Mesendoderm (in vitro differentiated cells): ENCODE measurements at places on chromosomes 2 and 18.

DNA sequence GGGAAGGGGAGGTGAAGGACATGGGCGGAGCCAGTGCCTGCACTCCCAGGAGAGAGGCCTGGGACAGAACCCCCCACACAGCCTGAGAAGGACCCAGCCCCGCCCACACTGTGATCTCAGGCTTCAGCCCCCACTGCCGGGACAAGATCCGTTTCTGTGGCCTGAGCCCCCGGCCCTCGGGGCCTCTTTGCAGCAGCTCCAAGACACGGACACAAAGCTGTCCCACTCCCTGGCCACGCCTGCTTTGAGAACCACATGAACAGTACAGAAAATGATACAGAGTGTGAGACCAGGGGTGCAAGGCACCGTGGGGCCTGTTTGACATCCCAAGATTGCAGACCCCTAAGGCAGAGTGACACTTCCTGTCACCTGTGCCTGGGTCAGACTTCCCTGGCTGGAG lies 74.5 kb downstream of the TWIST2 start:
- no peak for DNase-seq

GRCh38 chr18:75625966-75626365 lies 198.5 kb upstream of the SMIM21 start:
- DNase-seq, result no peak

- DNase-seq, result peak; percentile 73
These were observed 222.4 kb downstream of the WDR7 start for GRCh38 chr18:56873441-56874140.

DNA sequence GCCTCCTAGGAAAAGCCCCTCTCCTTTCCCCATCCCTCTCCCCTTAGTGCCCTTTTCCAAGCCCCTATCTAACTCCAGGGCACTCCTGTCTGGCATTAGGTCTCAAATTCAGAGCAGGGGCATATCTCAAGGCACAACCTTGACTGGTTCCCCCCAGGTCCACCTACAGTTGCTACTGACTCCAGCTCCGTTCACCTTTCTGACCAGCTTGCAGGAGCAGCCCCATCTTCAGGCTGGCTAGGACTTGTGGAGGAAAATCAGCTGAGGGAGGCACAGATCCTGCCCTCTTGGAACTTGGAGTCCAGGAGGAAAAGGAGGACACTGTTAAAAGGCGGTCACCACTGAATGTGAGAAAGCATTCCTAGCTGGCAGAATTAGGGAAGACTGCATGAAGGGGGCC lies 152.4 kb downstream of the ZFP36L2 start:
- no peak for DNase-seq

- DNase-seq, result no peak
These were observed 14.9 kb downstream of the PPP3R1 start for GRCh38 chr2:68237404-68237803.

DNA sequence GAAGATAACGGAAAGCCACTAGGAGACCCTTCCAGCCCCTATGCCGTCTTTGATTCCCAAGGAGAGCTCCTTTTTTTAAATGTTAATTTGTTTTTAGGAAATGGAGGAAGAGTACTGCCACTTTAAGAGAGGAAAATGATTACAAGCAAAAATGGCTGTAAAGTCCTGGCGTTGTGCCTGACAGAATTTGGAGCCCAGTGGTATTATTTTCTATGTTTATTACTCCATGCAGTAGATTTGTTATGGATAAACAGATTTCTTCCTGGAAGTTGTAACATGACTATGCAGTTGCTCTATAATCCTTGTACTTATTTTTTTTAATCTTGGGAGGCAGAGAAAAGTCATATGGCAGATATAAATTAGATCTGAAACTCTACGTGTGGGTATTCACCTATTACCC lies 141.3 kb downstream of the GBX2 start:
- no peak for DNase-seq

GRCh38 chr18:7559709-7560319 lies 7.3 kb upstream of the PTPRM start:
- DNase-seq, result no peak

DNA sequence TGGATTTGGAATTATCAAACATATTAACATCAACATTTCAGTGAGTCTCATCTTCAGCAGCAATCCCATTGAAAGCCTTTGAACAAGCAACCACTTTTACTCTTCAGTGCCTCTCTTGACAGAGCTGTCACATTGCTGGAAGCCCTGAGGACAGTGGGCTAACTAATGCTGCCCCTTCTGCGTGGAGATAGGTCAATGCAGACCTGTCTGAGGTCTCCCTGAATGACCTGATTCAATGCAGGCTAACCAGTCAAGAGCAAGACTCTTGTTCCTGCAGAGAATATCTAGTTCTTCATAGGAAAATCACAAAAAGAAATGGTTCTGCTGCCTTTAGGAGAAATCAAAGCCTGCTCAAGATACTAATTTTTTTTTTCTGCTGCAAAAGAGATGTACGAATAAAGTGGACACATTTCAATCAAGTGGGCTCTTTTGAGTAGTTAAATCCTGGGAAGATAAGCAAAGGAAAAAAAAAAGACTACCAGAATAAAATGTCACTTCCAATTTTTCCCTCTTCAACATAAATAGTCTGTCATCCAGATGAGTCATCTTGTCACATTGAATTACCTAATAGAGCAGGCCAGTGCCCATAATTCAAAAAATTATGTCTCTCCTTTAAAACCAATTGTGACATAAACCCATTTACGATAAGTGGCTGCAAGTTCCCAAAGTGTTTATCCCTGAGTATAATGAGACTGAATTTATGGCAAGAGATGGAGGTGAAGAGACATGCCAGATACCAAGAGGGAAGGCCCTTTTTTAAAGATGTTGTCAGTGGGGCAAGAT lies 1269.0 kb upstream of the DDX18 start:
- no peak for DNase-seq

DNA sequence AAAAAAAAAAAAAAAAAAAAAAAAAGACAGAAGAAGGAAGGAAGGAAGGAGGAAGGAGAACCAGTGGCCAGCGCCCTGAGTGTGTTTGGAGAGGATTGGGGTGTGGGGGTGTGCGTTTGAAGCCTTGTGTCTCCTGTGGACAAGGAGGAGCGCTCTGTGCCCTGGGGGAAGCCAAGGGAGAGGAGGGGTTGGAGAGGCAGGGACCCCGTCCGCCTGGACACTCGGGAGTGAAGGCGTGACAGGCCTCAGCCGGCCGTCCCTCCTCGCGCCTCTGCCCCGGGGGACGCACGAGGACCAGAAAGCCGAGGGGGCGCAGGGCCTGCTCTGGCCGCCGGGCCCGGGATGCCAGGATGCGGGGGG lies 44.9 kb downstream of the SERTAD2 start:
- no peak for DNase-seq

GRCh38 chr2:224983712-224984554 lies 58.3 kb downstream of the DOCK10 start:
- DNase-seq, result no peak

- DNase-seq, result no peak
These were observed 2.1 kb downstream of the CTDP1 start for GRCh38 chr18:79681484-79682387.

- DNase-seq, result no peak
These were observed 48.8 kb upstream of the LPIN2 start for GRCh38 chr18:3061581-3062312.

DNA sequence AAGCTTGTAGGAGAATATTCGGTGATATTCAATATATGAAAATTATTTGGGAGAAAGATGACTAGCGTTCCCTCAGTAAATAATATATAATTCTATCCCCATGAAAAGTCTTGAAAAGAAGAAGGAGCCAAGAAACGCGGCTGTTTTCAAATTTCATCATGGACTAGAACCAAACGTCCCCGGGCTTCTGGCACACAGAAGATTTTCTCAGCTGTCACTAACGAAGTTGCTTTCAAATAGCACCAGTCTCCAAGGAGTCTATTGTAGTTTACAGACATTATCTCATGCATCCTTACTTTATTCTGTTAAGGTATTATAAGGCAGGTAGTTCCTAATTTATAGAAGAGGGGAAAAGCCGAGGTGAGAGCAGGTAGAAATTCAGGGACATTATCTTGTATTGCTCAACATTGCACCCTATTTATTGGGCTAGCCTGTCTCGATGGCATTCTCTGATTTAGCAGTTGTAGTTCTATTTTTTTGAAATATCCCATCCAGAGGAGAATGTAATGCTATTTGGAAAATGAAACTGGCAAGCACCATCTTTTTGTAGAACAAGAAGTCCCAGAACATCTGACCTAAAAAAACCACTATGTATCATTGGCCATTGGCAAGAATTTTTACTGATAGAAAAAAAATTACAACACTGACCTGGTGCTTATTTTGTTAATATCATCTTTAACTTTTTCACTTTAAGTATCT lies 198.1 kb upstream of the RASGRP3 start:
- DNase-seq, result no peak

GRCh38 chr18:77397056-77397455 lies 147.4 kb downstream of the GALR1 start:
- DNase-seq, result no peak

GRCh38 chr2:203772456-203773165 lies 66.2 kb downstream of the CD28 start:
- no peak for DNase-seq

- no peak for DNase-seq
These were observed 28.9 kb downstream of the LDLRAD4 start for GRCh38 chr18:13247506-13247905.

GRCh38 chr2:199458009-199458805 lies 468 bp upstream of the SATB2 start:
- DNase-seq, result peak; percentile 75

DNA sequence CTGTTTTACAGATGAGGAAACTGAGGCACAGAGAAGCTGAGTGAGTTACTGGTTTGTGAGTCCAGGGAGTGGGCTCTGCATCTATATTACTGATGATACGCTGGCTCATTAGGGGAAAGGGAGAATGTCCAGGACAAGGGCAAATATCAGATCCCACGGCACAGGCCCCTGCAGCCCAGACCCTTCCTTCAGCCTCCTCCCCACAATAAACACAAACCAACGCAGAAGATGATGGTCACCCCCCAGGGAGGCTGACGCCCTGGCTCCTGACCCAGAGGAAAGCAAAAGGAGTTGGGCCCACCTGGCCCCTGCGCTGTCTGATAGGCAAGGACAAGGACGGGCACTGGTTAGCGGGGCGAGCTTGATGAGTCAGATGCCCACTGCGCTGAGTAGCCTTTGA lies 47.7 kb upstream of the ZBTB7C start:
- DNase-seq, result no peak

DNA sequence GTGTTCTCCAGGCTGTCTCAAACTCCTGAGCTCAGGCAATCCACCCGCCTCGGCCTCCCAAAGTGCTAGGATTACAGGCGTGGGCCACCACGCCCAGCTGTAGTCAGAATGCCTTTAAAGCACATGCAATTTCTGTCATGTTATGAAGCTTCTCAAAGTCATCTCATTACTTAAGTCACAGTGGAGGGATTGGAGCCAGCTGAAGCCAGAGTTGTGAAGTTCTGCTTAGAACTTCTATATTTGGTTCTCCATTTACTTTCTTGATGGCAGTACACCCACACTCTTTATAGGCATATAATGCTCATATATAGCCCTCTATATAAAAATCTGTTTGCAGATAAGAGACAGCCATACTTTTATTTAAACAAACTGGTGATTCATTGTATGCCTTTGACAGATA lies 68.8 kb upstream of the CWC22 start:
- no peak for DNase-seq

DNA sequence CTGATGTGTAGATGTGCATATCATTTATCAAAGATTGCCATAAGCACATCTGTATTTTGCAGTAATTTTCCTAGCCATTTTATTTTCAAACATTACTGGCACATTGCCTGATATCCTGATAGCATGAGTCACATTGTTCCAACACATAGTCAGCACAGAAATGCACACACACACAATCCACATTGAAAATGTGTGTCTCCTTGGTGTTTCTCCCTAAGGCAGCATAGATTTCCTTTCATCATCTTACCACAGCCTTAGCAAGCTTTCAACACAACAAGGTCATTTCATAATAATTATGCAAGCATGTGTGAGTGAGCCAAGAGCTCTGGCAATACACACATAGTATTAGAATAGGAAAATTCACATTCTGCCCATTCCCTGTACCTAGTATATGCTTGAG lies 245.4 kb upstream of the MEIS1 start:
- no peak for DNase-seq

DNA sequence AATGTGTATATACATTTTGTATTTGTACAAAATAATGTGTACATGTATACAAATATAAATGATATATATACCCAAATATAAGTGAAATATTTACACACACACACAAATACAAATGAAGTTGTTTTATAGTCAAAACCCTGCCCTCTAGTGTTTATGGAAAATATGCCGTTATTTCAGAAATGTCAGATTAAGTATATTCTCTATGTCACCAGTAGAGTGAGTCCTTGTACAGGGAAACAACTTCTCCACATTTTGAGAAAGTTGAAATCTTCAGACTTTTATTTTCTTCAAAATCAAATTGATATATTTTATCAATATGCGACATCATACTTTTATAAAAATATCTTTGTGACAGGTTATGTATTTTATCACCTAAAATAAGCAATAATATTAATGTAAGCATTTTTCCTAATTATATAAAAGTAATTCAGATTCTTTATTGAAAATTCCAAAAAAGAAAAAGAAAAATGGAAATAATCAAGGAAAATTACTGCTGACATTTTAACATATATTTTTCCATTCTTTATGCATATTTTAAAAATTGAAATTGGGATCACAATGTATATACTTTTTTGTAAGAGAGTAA lies 22.4 kb downstream of the ARL6IP6 start:
- peak; percentile 63 for DNase-seq

- DNase-seq, result no peak
These were observed 38.8 kb upstream of the PSME4 start for GRCh38 chr2:54009549-54009948.

GRCh38 chr2:72454189-72454588 lies 306.5 kb upstream of the CYP26B1 start:
- no peak for DNase-seq

DNA sequence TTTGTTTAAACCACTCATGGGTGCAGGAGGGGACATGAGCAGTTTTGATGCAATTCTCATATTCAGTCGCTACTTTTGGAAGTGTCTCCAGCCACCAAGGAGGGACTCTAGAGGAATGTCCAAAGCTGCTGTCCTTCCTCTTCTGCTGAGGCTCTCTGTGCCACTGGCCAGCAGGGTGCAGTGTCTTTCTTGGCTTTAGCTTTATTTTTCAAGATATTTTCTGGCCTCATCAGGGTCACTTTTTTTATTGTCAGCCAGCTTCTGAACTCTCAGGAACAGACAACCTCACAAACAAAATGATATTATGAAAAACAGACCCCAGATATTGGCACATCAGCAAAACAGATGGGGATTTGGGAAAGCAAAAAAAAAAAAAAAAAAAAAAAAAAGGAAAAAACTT lies 289.3 kb upstream of the ZSWIM2 start:
- DNase-seq, result peak; percentile 71
